Dorsolateral prefrontal cortex (tissue), 122 donors: ENCODE measurements at places on chromosomes 4 and X.

DNA sequence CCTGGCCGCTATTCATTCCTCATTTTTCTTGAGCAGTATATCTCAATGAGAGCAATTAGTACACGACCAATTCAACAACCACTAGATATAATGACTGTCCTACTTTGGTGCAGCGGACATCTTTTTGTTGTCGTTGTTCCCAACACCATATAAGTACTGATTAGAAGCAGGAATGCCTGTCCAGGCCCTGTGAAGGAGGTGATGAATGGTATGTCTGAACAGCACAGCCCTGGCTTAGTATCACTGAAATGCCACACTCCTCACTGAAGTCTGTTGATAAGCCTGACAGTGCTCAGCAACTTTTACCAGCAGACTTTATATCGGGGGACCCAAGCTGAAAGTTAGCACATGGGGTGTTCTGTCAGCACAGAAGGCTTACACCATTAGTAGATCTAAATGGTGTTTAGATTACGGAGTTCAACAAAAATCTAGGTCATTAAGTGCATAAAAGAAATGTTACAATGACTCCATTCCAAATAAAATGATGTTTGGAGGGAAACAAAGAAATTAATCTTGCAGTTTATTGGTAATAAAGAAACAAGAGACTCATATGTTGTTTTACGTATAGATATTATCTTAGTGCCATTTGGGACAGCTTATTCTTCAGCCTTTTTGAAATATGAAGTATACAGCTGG is 228.3 kb upstream of the TTC29 start:
- no peak for DNase-seq

- no peak for DNase-seq
Measured at GRCh38 chr4:40270609-40271008, 64.5 kb upstream of the CHRNA9 start.

GRCh38 chr4:1565598-1566295 is 118.4 kb downstream of the FAM53A start:
- DNase-seq, result no peak

GRCh38 chrX:121283921-121284320 is 236.5 kb downstream of the GLUD2 start:
- DNase-seq, result no peak

- DNase-seq, result no peak
Measured at GRCh38 chr4:18513861-18514260, 492.3 kb upstream of the LCORL start.
